Upper lobe of right lung (tissue), 1 donor: ENCODE measurements at places on chromosomes 6 and 20.

DNA sequence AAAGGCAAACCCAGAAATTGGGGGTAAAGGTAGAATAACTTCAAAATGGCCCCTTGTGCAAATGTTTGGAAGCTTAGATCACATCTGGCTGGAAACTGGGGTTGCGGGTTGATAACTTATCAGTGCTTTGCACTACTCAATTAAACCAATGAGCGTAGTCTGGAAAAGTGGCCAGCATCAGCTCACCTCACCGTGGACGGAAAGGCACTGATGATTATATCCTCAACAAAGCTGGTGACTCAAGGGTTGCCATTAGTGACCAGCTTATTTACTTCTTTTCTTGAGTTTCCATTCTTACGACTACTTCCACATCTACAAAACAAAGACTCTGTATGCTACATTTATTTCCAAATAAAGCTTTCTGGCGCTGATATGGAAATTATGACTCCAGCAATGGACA lies 198.5 kb upstream of the HEY2 start:
- H3K4me3 ChIP-seq, result no peak overlapping the region
- H3K4me1 ChIP-seq, result no peaks in the 10 kb centered on the region
- H3K27me3 ChIP-seq, result peaks cover 5% of the 10 kb centered on the region
- H3K36me3 ChIP-seq, result no peaks in the 10 kb centered on the region

DNA sequence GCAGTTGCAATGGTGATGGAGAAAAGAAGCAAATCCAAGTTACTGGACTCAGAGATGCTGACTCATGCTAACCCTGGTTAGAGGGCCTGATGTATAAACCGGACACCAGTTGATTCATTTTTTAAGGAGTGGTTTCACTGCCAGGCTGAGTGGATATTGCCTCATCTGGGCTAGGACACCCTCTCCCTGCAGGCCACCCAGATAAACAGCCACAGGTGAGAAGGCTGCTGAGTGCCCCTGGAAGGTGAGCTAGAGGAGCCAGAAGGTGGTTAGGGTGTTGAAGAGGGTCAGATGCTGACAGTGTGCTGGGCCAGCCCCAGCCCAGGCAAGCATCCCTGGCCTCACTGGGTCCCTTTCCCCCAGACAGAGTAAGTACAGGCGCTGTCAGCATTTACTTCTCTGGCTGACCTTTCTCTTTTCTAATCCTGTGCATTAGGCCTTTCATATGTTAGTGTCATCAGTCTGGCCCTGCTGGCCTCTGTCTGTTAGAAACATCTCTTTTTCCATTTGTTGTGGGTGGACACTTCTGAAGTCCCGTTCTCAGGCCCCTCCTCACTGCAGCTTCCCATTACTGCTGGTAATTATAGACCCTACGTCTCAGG lies 13.5 kb downstream of the EPB41L1 start:
- no peaks in the 10 kb centered on the region for H3K36me3 ChIP-seq
- no peak overlapping the region for H3K4me3 ChIP-seq
- no peaks in the 10 kb centered on the region for H3K4me1 ChIP-seq
- H3K27ac ChIP-seq, result no peak overlapping the region
- no peak for DNase-seq
- no peaks in the 10 kb centered on the region for H3K27me3 ChIP-seq

GRCh38 chr20:45781391-45781931 lies 10.2 kb downstream of the WFDC3 start:
- H3K27me3 ChIP-seq, result no peaks in the 10 kb centered on the region
- no peak overlapping the region for H3K4me3 ChIP-seq
- H3K36me3 ChIP-seq, result no peaks in the 10 kb centered on the region
- DNase-seq, result no peak

DNA sequence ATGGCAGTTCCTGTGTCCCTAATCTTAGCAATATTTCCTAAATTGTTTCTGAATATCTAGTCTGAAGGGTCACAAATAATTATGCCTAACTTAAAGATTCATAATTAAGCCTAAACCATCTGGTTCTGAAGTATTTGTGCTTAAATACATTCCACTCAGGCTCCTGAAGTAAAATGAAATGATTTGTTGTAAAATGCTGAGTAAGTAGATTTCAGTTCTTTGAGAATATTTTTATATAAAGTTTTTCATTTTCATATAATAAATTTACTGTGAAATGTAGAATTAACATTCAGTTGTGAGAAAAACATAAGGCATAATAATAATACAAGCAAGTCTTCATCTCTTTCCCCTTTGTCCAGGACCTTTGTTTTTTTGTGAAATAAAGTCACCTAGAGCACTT lies 330.6 kb upstream of the IMPG1 start:
- H3K36me3 ChIP-seq, result no peaks in the 10 kb centered on the region
- no peaks in the 10 kb centered on the region for H3K4me1 ChIP-seq
- no peak for DNase-seq
- no peak overlapping the region for H3K4me3 ChIP-seq
- no peak overlapping the region for H3K27ac ChIP-seq

- no peak for DNase-seq
- H3K4me3 ChIP-seq, result no peak overlapping the region
- no peaks in the 10 kb centered on the region for H3K4me1 ChIP-seq
Observed at GRCh38 chr6:154872542-154873114, 122.5 kb upstream of the TIAM2 start.

GRCh38 chr20:33940666-33941065 lies 53.0 kb upstream of the RALY start:
- H3K4me1 ChIP-seq, result no peaks in the 10 kb centered on the region
- H3K36me3 ChIP-seq, result no peaks in the 10 kb centered on the region
- H3K27ac ChIP-seq, result no peak overlapping the region
- DNase-seq, result no peak

- peaks cover 6% of the 10 kb centered on the region for H3K4me1 ChIP-seq
- no peak for DNase-seq
Observed at GRCh38 chr6:71106276-71106675, 149.4 kb upstream of the B3GAT2 start.

DNA sequence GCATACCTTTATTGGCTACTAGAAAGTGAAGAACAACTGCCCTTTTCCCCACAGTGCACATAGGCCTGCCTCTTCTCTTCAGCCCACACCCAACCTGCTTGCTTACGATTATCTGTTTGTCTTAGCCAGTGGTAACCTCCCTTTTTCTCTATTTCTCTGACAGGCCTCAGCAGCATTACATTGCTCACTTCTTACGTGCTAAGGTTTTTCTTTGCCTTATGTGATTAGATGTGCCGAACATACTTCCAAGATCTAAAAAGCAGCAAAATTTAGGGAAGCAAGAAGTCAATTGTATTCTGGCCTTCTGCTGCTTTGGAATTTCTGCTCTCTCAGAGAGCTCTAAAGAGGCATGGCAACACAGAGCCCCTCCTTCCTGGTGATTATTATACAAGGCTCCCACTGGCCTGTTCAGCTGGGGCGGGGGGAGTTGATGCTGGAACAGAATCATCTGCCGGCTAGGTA lies 7.0 kb downstream of the B4GALT5 start:
- no peak overlapping the region for H3K4me3 ChIP-seq
- H3K4me1 ChIP-seq, result peaks cover 64% of the 10 kb centered on the region
- no peaks in the 10 kb centered on the region for H3K36me3 ChIP-seq
- peak overlapping the region; percentile 18 for H3K27ac ChIP-seq

GRCh38 chr6:16294371-16294770 lies 56.0 kb downstream of the GMPR start:
- no peaks in the 10 kb centered on the region for H3K4me1 ChIP-seq

DNA sequence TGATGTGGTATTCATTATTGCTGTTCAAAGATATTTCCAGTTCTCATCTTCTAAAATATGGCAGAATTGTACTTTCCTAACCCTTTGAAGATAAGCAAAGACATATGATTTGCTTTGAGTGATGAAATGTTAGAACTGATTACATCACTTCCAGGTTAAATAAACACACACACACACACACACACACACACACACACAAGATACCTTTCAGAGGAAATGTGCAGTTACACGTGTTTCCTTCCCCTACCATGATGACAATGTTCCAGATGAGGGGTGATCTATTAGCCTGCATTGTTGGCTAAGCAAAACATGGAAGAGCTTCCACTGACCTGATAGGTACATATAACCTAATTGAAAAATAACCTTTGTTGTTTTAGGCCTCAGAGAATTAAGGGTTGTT lies 11.7 kb upstream of the FRK start:
- no peaks in the 10 kb centered on the region for H3K4me1 ChIP-seq
- H3K36me3 ChIP-seq, result no peaks in the 10 kb centered on the region
- no peak for DNase-seq
- no peaks in the 10 kb centered on the region for H3K27me3 ChIP-seq

DNA sequence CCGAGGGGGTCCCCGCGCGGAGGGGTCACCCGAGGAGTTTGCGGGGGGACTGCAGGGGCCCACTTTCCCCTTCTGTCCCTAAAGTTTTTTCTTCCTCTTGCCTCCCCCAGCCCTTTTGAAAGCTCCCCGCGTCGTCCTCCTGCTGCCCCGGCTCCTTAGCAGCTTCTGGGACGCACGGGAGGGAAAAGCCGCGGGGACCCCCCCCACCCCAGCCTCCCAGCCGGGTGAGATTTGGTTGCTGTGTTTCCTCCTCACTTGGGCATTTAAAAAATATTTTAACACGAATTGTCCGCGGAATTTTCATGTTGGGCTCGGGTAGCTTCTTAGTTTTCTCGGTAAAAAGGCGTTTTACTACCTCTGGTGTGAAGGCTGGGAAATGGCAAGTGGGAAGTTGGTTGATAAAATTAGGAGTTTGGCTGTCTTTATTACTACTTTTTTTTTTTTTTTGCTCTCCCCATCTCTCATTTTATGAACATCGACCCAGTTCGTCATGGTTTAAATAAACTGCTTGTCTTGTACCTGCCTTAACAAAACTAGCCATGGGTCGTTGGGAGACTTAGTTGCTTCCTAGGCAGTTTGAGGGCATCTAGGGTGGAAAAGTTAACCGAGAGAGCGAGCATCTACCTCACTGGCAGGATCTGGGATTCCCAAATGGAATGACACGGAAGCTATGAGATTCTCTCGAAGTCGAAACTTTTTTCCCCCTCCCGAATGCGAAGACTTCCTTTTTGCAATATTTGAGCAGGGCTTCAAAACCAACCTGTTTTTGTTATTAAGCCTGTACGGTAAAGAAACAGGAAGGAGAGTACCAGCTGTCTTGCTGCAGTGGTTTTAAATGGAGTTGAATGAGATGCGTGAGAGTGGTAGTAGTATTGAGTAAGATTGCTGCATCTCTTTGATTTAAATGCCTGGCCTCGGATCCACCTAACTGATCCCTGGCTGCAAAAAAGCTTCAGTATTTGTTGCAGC lies 868 bp downstream of the NCOA3 start:
- peak overlapping the region; percentile 91 for H3K4me3 ChIP-seq
- DNase-seq, result peak; percentile 75
- no peaks in the 10 kb centered on the region for H3K36me3 ChIP-seq
- H3K27me3 ChIP-seq, result no peaks in the 10 kb centered on the region

- no peak for DNase-seq
- no peaks in the 10 kb centered on the region for H3K4me1 ChIP-seq
- H3K36me3 ChIP-seq, result peaks cover 40% of the 10 kb centered on the region
- H3K27me3 ChIP-seq, result no peaks in the 10 kb centered on the region
Observed at GRCh38 chr20:58441723-58442122, 52.7 kb downstream of the VAPB start.

DNA sequence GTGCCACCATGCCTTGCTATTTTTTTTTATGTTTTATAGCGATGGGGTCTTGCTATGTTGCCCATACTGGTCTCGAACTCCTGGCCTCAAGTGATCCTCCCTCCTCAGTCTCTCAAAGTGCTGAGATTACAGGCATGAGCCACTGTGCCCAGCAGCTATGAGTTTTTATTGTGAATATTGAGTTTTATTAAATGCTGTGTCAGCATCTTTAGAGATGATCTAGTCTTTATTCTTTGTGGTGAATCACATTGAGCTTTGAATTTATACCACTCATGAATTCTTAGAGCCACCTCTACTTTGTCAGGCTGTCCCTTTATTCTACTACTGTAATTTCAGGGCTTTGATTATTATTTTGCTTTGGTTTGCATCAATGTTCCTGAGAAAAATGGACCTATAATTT lies 428.3 kb downstream of the BTBD3 start:
- no peaks in the 10 kb centered on the region for H3K27me3 ChIP-seq
- H3K27ac ChIP-seq, result no peak overlapping the region
- no peaks in the 10 kb centered on the region for H3K4me1 ChIP-seq

DNA sequence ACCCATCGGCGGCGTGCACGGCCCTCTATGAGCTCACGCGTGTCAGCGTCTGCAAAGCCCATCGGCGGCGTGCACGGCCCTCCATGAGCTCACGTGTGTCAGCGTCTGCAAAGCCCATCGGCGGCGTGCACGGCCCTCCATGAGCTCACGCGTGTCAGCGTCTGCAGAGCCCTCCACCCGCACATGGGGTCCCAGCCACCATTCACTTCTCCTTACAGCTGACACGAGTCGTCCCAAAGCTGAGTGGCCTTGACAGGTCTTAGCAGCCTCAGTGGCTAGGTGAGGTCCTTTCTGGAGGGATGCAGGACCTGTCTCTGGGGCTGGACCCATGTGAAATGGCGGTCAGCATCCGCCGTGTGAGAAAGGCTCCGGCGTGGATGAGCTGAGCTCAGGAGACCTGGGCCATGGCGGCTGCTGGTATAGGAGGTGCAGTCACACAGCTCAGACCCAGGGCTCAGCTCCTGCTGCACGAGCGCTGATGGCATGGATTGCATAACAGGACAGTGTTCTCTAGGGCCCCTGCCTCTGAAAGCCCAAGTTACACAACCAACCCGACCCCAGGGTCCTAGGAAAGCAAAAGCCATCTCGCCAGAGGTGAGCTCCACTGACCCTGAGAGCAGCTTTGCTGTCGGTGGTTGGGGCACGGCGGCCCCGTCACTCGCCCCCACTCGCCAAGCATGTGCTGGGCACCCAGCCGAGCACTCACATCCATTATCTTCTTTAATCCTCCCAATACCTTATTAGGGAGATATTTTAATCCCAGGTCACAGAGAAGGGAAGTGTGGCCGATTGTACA lies 38.9 kb downstream of the DLL1 start:
- H3K27ac ChIP-seq, result no peak overlapping the region
- DNase-seq, result no peak
- no peaks in the 10 kb centered on the region for H3K36me3 ChIP-seq
- H3K4me3 ChIP-seq, result no peak overlapping the region

DNA sequence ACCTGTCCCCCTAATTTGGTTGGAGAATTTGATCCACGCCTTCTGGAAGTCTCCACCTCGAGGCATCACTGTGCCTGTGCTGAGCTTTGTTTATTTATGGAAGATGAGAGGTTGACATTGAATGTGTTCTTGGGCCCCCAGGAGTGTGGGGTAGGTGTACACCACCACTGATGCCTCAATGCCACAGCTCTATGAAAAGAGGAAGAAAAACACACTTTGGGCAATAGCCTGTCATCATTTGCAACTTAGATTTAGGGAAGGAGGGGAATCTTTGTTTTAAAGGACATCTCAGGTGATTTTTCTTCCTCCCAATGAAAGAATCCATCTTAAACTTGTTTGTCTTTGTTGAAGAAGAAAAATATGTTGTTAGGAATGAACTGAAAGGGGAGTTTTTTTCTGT lies 42.6 kb downstream of the TBC1D7 start:
- no peak for DNase-seq
- H3K36me3 ChIP-seq, result peaks cover 24% of the 10 kb centered on the region
- no peak overlapping the region for H3K27ac ChIP-seq
- no peaks in the 10 kb centered on the region for H3K27me3 ChIP-seq

DNA sequence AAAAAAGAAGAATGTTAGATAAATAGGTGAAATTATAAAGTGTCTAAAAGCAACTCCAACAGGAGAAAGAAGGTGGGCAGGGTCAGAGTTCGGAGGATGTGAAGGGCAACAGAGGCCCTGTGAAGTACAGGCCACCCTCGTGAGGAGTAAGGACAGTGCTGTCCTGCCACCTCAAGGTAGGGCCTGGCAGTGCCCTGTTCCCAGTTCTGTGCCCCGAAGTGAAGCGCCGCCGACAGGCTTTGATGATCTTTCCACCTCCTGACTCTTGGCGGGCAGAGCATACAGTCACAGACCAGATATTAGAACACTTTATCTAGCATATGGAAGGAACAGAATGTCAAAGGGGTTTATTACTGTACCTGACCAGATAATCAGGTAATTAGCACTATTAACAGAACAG lies 75.8 kb downstream of the GJA10 start:
- H3K36me3 ChIP-seq, result no peaks in the 10 kb centered on the region
- peaks cover 3% of the 10 kb centered on the region for H3K4me1 ChIP-seq
- no peak for DNase-seq
